ENCODE measurements at places on chromosomes 4 and X. TPM values are rescaled to one million over a fixed set of nuclear protein-coding genes. Genes with fewer than 3 reads are reported as not detected.

Gene SSX1
- not detected for total RNA-seq

Gene SERTM2
- total RNA-seq: 0.74 TPM

Gene ARX
- not detected for total RNA-seq

Gene SLC6A8
- 43.3 TPM for total RNA-seq

Gene PF4V1
- not detected for total RNA-seq

Gene HSFX2
- not detected for total RNA-seq

Gene KCTD8
- 0.21 TPM for total RNA-seq

Gene BEX3
- total RNA-seq: 426 TPM

Gene CFP
- not detected for total RNA-seq

Gene ASMT
- not detected for total RNA-seq

Gene KLF8
- 0.12 TPM for total RNA-seq

Gene MORC4
- total RNA-seq: 8.8 TPM

Gene DUSP21
- total RNA-seq: not detected

Gene SLITRK4
- 3.8 TPM for total RNA-seq

Gene VCX2
- total RNA-seq: 3.2 TPM

Gene DGKK
- not detected for total RNA-seq

Gene UGT8
- total RNA-seq: 10.9 TPM

Gene CXorf49
- not detected for total RNA-seq

Gene AREG
- total RNA-seq: not detected

Gene YIPF7
- not detected for total RNA-seq

Gene IL21
- not detected for total RNA-seq

Gene PAGE2B
- total RNA-seq: not detected

Gene REELD1
- total RNA-seq: not detected

Gene PRKX
- 5.4 TPM for total RNA-seq

Gene NPY5R
- total RNA-seq: not detected

Gene HS6ST2
- total RNA-seq: 3.9 TPM

Data from H4 (cell line).